ENCODE measurements at places on chromosomes 2 and 18.
A peak's percentile ranks its signal among the peaks of the same experiment; 100 is the strongest.

DNA sequence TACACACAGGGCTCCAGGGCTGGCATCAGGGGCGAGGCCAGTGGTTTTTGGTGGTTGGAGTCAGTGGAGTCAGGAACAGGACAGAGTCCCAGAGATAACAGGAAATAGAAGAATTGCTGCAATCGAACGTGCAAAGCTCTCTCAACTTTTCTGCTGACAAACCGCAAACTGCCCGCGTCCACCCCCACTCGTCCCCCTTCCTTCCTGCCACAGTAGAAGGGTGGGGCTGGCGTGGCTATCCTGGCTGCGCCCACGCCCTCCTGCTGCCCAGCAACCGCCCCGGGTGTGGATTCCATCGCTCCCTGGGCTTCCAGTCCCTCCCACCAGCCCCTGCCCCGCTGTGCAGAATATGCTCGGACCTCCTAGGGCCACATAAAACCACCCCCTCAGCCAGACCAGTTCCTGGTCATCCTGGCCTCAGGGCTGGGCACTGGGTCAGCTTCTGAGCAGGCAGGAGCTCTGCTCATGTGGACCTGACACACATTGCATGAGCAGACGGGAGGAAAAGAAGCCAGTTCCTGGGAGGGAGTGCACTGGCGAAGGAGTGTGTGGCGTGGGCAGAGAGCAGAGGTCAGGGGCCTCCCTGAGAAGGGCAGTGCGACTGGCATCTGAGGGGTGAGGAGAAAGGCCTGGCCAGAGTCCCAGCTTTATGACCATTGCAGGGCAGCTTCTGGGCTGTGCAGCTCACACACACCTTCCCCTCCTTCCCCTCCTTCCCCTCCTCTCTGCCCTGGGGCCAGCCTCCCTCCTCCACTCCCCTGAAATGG, 85.4 kb upstream of the ATG16L1 start:
- no peak for DNase-seq

- no peak for DNase-seq
Observed at GRCh38 chr2:188238386-188238785, 53.3 kb upstream of the GULP1 start.

- no peak for DNase-seq
Observed at GRCh38 chr2:132373391-132374135, 43.0 kb upstream of the GPR39 start.

DNA sequence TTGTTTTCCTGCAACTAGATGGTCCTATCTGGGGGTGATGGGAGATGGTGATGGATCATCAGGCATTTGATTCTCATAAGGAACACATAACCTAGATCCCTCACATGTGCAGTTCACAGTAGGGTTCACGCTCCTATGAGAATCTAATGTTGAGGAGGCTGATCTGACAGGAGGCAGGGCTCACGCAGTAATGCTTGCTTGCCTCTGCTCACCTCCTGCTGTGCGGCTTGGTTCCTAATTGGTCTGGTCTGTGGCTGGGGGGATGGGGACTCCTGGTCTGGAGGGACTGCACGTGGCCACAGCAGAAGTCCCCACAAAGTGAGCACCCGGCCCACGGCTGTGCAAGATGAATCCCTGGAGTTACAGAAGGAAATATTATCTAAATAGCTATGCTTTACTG, 11.3 kb downstream of the MC5R start:
- no peak for DNase-seq

GRCh38 chr2:151881342-151881741, 53.1 kb upstream of the ARL5A start:
- no peak for DNase-seq

DNA sequence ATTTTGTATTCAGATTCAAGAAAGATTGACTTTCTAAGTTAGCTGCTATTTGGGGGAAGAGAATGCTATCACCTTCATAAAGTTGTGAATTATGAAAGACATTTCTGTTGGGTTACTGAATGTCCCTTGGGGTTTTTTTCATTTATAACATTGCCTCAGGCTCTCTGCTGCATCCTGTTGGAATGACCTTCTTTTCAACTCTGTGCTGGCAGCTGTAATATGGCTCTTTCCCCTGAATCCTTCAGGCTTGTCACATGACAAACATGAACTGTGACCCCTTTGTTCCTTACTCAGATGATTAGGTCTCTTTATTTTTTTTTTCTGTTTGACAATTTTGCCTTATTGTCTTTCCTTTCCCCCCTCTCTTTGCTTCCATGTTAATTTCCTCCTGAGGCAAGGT, 159.8 kb downstream of the TAF4B start:
- DNase-seq: peak; percentile 29

DNA sequence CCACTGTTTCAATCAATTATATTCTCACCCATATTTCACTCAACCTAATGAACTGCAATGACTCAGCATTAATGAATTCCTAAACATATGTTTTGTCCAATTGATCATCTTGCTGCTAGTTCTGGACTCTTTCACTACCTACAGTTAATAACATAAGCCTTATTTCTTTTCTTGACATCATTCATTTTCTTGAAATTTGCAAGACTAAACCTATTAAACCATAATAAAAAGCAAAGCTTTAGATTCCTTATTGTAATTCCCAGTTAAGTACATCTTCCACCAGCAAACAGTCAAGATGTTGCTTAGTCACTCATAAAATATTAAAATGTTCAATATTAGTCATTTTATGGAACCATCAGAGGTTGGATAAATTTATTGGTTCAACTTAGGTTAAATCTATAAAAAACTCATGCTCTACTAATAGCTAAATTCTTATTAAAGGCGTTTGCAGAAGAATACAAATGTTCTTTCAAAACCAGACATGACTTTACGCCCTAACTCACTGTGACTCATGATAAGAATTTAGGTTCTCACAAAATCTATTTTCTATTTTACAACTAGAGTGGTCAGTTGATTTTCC, 599.4 kb downstream of the RNF144A start:
- DNase-seq: no peak

GRCh38 chr2:16625201-16625729, 40.4 kb downstream of the CYRIA start:
- DNase-seq: no peak

- peak; percentile 83 for DNase-seq
Observed at GRCh38 chr2:64330281-64331113, 123.5 kb upstream of the LGALSL start.

- DNase-seq: no peak
Observed at GRCh38 chr2:217417536-217417935, 557.7 kb upstream of the TNP1 start.

- no peak for DNase-seq
Observed at GRCh38 chr2:23311186-23311585, 73.8 kb upstream of the KLHL29 start.

GRCh38 chr2:98568161-98568956, 40.0 kb downstream of the COA5 start:
- no peak for DNase-seq

GRCh38 chr18:69958422-69958821, 10.7 kb upstream of the CD226 start:
- DNase-seq: no peak

DNA sequence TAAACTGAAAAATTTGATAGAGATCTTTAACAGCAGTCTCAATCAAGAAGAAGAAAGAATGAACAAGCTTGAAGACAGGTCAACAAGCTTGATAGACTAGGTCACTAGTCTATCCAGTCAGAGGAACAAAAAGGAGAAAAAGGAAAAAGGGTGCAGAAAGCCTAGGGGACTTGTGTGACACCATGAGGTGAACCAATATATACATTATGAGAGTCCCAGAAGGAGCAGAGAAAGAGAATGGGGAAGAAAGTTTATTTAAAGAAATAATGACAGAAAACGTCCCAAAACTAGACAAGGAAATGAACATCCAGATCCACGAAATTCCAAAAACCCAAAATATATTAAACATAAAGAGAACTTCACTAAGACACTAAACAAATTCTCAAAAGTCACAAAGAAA, 84.5 kb downstream of the VAPA start:
- no peak for DNase-seq

All from renal cortex interstitium (tissue), 15 donors.